ENCODE measurements at places on chromosomes 6 and 20.

- DNase-seq, result no peak
These were observed 150.3 kb downstream of the COL21A1 start for GRCh38 chr6:56096946-56097621.

DNA sequence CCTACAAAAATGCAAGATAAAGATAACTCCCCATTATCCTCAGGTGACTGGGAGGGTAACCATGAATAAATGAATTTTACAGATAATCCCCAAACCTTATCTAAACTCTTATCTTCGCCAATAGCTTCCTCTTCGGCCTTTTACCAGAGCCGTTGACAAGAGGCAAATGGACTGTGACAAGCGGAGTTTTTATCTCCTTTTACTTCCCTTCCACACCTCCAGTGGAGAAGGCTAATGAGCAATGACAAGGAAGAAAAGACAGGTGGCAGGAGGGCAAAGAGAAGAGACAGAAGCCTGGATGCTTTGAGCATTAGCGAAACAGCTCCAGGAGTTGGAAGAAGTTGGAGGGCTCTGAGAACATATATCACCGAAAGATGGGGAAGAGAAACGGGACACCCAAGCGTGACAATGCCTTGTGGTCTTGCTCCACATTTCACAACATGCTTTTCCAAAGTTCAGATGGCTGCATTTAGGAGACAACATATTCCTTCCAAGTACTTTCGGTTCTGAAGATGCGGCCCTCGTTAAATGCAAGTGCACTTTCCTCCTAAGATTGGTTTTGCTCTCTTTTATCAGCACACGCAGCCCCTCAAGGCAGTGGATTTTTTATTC is 69.2 kb downstream of the PRDM1 start:
- DNase-seq, result no peak

DNA sequence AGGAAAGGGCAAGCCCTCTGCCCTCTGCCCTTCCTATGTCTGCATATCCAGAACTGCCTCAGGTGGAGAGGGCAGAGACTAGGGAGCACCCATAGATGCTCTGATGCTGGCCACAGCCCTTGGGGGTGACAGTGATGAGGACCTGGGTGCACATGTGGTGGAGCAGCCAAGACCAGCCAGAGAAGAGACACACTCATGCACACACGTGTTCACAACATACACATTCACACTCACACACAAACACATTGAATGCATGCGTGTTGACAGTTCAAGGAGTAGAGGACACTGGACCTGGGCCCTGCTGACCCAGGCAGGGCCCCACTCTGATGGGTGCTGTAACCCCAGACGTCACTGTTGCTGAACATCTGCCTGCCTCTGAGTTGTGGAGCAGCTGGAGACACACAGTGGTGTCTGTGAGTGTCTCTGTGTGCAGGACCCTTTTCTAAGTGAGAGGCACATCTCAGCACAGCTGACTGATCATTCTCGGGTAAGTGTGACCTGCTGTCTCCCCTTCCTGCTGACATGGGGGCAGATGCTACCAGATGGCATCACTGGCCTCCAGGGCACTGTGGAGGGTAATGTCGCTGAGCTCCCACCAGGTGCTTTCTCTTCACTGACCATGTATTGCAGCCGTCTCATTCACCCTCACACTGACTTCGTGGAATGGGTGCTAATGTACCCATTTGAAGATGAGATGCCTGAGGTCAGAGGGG is 30.1 kb upstream of the MAS1L start:
- DNase-seq, result no peak

GRCh38 chr20:47557791-47558190 is 56.1 kb downstream of the NCOA3 start:
- DNase-seq, result no peak

DNA sequence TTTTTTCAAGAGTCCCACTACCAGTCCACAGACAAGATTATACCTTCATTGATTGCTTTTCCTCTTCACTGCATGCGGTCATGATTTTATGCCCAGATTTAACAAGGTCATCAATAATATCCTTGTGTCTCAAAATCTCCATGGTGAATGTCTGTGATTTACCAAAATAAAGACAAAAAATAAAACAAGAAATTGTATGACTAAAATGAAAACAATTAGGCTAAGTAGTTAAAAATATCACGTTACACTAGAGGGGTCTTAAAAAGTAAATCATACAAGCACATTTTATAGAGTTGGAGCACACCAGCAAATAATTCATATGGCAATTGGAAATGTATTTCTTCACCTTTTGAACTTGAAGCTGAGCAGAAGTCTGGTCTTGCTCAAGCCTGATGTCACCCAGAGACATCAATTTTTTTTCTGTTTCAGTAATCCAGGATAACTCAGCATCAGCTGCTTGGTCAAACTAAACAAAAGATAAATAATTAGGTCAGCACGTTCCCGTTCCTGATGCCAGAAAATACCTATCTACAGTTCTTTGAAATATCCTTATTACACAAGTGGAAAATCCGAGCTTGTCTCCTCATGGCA is 125.4 kb downstream of the DST start:
- DNase-seq, result no peak

GRCh38 chr6:69732045-69732444 is 64.8 kb downstream of the LMBRD1 start:
- DNase-seq, result no peak
